ENCODE measurements at places on chromosomes 7 and 10. TPM values are rescaled to one million over a fixed set of nuclear protein-coding genes. Genes with fewer than 3 reads are reported as not detected.

DNA sequence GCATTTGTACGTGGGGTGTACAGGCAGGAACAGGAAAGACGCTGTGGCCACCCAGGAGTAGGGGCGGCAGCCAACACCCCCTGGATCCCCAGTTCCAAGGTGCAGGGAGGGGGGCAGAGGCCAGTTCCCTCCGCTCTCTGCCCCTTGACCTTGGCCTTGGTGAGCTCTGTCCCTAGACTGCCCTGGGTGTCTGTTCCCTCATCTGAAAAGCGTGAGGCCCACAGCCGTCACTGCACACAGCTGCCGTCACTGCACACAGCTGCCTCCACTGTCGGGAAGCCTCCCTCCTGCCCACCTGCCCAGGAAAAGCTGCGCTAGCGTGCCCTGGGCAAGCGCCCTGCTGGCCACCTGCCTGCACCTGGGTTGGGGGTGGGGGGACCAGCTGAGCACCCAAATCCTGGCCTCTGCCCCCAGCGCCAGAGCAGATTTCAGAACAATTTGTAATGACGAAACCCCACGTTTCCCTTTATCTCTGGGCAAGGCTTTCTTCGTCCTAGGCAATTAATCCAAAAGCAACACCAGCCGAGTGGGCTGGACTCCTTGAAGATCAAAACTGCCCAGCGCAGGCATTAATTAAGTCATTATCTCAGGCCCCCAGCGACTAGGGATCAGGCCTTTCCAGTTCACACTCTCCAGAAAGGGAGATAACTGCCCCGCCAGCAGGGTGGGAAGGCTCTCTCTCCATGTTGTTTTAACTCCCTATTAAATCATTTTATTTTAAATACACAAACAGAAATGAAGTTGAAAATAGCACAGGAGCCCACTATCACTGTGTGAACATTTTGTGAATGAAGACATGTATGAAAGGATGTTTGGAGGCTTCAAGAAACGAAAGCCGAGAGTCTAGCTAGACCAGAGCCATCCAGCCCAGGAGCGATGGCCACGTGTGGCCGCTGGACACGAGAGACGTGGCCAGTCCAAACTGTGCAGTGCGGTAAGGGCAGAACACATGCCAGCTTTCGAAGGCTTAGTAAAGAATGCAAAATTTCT, 4.0 kb upstream of the PDGFA start:
- DNase-seq: no peak

DNA sequence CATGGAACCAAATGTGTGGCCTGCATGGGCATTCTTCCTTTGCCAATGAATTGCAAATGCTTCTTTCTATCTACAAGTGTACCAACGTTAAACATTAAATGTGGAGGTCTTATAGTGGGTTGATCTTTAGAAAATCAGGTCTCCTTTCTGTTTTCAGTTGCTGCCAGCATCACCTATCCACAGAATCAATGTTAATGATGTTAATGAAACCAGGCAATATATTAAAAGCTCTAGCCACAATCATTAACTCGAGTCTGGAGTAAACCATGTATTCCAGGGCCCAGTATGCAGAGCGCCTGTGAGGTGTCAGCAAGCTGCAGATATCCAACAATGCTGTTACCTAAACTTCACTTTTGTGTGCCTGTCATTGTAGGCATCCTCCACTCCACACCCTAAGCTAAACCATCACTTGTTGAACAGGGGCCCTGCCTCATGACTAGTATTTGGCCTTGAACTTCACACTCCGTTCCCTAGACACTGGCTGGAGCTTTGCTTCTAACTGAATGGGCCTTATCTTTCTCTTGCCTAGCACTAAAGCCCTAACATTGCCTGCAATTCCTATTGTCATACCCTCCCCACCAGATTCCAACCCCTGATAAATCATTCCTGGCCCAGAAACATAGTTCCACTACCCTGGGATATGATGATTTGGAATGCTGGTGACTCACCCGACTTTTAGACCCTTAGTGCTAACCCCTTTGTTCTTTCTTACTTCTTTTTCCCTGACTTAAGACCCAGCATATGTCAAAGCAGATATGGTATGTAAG, 24.3 kb upstream of the ITGB8 start:
- no peak for DNase-seq

DNA sequence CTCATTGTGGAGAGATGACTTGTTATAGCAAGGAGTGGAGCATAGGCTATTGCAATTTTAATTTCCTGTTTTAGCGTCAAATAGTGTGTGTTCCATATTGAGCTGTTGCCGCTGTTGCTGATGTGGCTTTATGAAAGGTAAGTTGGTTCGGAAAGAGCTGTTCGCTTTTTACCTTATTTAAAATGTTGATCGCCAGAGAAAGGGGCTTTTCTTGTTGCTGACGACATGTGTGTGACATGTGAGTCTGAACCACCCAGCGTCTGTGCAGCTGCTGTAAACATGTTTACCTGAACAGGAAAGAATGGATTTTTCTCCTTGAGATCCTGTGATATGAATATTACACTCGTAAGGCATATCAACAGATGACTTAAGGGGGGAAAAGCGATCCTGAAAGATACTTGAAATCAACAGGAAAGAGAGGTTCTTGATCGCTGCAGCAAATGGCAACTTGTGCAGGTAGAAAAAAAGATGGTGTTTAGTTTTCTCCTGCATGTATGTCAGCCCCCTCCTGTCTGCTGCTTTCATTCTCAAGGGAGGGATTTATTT, 2.5 kb downstream of the ZEB1 start:
- DNase-seq: no peak

FAM25G gene
- total RNA-seq: not detected

GRCh38 chr10:62903828-62904227, 87.7 kb upstream of the EGR2 start:
- no peak for DNase-seq

Data from HFFc6 (cell line).